Cortex of kidney (tissue), 1 donor: ENCODE measurements at places on chromosomes 5 and 9.

DNA sequence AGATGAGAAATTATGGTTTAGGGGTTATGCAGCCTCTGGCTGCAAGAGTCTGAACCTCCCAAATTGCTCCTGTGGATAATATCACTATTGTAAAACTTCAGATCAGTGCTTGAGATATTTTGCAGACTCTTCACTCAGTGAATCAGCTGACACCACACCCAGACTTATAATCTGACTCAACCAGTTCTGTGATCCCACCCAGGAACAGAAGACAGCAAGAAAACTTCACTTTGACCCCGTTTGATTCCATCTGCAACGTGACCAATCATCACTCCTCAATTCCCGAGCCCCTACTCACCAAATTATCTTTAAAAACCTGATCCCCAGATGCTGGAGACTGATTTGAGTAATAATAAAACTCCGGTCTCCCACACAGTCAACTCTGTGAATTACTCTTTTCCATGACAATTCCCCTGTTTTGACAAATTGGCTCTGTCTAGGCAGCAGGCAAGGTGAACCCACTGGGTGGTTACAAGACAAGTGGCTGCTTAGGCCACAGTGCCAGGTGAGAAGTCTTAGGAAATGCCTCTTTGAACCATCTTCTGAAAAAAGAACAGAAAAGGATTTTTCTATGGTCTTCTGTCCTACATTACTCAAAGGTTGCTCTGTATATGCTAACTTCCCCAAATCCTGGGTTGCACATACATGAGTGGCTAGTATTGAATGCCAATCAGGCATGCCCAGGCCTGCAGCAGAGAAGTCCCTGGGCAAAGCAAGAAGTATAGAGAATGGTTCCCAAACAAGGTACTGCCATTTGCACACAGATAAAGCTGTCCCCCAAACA lies 588.0 kb downstream of the PRELID2 start:
- DNase-seq: no peak

DNA sequence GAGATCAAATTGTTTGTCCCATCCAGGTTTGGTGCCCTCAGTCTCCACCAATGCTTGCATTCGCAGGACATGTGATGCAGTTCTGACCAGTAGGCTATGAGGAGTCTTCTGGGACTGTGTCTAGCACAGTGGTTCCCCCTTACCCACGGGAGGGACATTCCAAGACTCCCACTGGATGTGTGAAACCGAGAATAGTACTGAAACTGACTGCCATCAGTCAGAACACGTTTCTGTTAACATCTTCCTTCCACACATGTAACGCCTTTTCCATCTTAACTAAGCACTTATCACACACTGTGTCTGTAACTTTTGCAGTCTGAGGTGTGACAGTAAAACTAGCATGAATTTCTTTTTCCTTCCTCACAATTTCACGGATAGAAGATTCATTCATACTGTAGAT lies 74.7 kb downstream of the PTTG1 start:
- no peak for DNase-seq

GRCh38 chr5:126100767-126101166 lies 322.4 kb upstream of the GRAMD2B start:
- DNase-seq: no peak

DNA sequence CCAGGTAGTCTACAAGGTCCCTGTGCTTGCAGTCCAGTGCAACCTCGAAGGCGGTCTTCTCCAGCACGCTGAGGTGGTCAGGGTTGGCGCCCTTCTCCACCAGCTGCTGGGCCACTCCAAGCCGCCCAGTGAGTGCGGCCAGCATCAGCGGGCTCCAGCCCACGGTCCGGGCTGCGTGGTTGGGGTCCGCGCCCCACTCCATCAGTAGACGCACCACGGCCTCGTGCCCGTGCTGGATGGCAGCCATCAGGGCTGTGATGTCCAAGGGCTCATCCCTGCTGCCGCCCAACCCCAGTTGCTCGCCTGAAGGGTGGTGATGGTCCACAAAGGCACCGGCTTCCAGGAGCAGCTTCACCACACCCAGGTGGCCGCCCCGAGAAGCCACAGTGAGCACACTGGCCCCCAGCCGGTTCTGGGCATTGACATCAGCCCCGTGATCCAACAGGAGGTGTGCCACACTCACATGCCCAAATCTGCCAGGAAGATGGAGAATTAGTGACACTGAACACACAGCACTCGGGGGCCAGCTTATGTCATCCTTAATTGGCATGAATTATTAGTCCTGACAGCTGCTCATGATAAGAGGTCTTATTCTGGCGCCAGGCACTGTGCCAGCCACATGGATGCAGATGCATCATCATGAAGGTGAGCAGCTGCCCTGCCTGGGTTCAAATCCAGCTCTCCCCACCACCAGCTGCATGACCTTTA lies 6.1 kb downstream of the ANKS6 start:
- no peak for DNase-seq

DNA sequence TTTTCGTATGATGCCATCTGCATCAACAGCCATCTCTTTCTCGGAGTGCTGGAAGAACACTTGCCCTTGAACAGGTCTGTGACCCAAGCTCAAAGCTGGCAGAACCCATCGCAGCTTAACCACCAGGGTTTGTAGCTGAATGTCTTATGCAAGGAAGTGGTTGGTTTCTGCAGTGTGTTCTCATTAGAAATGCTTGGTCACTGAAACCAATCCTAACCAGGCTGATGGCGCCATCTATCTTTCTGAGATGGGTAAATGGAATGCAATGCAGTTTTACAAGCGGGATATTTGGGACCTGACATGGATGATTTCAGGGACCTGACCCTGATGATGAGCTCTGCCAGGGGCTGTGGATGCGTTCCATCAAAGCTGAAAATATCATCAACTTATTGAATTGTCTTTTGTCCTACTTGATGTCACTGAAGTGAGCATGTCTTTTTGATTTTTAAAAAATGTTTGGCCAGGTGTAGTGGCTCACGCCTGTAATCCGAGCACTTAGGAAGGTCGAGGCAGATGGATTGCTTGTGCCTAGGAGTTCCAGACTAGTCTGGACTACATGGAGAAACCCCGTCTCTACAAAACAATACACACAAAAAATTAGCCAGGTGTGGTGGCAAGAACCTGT lies 28.7 kb downstream of the DMRT3 start:
- no peak for DNase-seq
